ENCODE measurements at places on chromosomes 2 and 18.

DNA sequence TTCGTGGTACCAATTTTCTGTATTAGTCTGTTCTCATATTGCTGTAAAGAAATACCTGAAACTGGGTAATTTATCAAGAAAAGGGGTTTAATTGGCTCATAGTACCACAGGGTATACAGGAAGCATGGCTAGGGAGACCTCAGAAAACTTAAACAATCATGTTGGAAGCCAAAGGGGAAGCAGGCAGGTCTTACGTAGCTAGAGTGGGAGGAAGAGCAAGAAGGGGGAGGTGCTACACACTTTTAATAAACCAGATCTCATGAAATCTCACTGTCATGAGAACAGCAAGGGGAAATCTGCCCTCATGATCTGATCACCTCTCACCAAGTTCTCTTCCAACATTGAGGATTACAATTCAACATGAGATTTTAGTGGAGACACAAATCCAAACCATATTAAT is 226.8 kb upstream of the TPO start:
- no peak for DNase-seq

DNA sequence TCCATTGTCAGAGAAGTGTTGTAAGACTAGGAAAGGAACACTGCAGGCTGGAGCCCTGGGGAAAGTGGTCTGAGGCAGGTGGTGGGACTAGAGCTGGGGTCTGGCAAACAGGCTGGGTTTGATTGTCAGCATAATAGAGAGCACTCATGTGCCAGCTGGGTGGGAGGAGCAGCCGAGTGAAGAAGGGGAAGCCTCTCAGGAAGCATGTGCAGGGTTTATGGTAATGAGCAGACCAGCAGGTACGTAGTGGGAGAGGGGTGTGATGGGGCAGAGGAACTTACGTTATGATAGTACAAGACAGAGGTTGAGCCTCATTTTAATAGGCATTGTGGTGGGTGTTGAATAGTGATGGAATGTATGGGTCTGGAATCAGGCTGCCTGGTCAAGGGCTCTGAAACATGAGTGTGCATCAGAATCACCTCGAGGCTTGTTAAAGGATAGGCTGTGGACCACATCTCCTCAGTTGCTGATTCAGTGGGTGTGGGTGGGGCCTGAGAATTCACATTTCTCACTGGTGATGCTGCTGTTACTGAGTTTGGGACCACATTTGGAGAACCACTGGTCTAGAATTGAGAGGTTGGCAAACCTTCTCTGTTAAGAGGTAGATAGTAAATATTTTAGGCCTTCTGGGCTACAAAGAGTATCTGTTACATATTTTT is 1.7 kb upstream of the MGAT5 start:
- DNase-seq = no peak

GRCh38 chr2:235495373-235496238 is 1.8 kb downstream of the AGAP1 start:
- DNase-seq = no peak

- DNase-seq = no peak
Measured at GRCh38 chr2:126275098-126275497, 380.9 kb upstream of the GYPC start.

DNA sequence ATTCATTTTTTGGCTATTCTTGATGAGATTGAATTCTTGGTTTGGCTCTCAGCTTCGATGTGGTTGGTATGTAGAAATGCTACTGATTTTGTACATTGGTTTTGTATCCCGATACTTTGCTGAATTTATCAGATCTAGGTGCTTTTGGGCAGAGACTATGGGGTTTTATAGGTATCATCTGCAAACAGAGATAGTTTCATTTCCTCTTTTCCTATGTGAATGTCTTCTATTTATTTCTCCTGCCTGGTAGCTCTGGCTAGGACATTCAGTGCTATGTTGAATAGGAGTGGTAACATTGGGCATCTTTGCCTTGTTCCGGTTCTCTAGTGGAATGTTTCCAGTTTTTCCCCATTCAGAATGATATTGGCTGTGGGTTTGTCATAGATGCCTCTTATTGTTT is 5.5 kb upstream of the TACR1 start:
- no peak for DNase-seq

DNA sequence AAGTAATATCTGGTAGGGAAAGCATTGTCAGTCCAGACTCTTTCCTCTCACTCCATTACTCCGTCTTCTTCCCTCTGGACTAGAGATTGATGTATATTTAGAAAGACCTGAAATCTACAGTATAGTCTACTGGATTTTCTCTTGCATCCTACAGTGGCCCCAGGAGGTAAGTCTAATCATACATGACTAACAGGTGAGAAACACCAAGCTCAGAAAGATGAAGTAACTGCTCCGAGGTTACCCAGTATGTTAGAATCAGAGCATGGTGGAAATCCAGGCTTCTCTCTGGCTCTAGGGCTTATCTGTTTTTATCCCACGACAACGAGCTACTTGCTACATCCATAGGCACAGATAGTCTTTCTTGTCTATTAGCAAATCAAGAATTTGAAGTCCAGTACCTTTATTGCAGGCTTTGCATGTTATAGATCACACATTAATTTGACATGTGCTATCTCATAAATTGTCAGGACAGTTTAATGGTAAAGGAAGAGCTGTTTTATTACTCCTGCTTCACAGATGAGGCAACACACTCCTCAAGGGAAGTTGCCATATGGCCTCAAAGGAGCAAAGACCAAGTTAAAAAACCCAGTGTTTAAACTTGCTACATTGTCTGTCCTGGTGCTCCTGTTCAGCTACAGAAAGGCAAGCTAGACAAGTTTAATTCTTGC is 484.3 kb downstream of the THSD7B start:
- DNase-seq = no peak

DNA sequence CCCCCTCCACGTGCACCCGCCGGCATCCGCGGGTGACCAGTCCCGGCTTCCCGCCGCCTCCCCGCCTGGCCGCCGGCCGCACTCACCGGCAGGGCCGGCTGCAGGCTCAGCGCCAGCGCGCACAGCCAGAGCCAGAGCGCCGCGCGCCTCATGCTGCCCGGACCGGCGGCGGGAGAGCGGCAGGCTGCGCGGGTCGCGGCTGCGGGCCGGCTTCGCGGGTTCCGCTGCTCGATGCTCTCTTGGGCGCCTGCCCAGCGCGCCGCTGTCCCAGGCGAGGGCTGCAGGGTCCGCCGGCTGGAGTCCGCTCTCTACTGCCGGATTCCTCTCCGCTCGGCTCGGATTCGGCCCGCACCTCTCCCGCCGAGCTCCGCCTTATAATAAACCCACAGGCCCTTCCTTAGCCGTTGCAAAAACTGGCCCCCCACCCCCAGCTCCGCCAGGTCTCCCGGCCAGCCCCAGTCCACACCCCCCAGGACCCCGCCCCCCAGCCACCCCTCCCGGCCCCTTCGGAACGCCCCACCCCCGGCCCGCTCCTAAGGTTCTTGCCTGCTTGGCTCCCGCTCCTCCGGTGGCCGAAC is at the start of gene SDC1:
Gene SDC1, minus strand, starts transcription at position 415 of the 578 bp plus-strand sequence. Its CDS starts 263 bp downstream, at position 152.
- DNase-seq = no peak

GRCh38 chr2:9232886-9233285 is 26.3 kb downstream of the ASAP2 start:
- no peak for DNase-seq

- peak; percentile 52 for DNase-seq
Measured at GRCh38 chr2:233092432-233093165, 32.5 kb downstream of the INPP5D start.

DNA sequence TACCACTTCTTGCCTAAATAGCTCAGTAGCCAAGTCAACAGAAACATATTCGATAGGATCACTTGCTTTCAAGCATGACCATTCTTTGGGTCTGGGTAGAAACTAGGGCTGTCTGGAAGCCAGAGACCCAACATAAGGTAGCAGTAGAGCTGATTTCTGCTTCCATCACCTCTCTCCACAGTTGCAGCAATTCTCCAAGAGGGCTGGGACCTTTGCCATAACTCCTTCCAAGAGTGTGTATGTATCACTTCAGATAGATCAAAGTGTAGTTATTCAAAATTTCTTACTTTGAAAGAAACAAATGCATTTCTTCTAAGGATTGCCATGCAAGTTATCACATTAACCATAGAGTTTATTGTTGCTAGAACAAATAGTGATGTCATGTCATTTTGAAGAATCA is 172.0 kb upstream of the GALNT5 start:
- DNase-seq = no peak

- DNase-seq = peak; percentile 61
Measured at GRCh38 chr2:25279091-25279651, 62.6 kb downstream of the DNMT3A start.
